CD4-positive, CD25-positive, alpha-beta regulatory T cell (primary cell): ENCODE measurements at places on chromosomes 5 and 9. TPM values are rescaled to one million over a fixed set of nuclear protein-coding genes. Genes with fewer than 3 reads are reported as not detected.

The WDR31 gene
- 0.22 TPM for total RNA-seq

The OR2K2 gene
- total RNA-seq = not detected

The PCA3 gene
- not detected for total RNA-seq

The FAM114A2 gene
- total RNA-seq = 23.7 TPM

DNA sequence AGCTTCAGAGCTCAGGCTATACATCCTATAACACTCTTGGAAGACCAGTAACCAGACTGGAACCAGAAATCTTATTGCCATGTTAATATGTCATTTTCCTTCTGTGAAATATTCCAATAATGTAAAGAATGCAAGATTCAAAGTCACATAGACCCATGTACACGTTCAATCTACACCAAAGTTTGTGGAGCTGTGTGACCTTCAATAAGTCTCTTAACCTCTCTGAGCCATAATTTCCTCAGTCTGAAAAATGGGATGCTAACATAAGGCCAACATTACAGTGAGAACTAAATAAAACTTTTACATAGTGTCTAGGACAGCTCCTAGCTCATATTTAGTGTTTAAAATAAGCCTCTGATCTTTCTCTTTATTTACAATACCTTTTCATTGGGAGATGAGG, 70.4 kb downstream of the ARRDC3 start:
- H3K27me3 ChIP-seq = no peaks in the 10 kb centered on the region
- H3K4me1 ChIP-seq = peaks cover 47% of the 10 kb centered on the region
- no peak for DNase-seq
- H3K36me3 ChIP-seq = no peaks in the 10 kb centered on the region
- peak overlapping the region; percentile 77 for H3K27ac ChIP-seq

- H3K4me1 ChIP-seq = no peaks in the 10 kb centered on the region
- H3K4me3 ChIP-seq = no peak overlapping the region
- H3K27me3 ChIP-seq = peaks cover 25% of the 10 kb centered on the region
- no peak for DNase-seq
- H3K27ac ChIP-seq = no peak overlapping the region
- no peaks in the 10 kb centered on the region for H3K36me3 ChIP-seq
These were observed 6.2 kb upstream of the TCERG1 start for GRCh38 chr5:146440870-146441495.

DNA sequence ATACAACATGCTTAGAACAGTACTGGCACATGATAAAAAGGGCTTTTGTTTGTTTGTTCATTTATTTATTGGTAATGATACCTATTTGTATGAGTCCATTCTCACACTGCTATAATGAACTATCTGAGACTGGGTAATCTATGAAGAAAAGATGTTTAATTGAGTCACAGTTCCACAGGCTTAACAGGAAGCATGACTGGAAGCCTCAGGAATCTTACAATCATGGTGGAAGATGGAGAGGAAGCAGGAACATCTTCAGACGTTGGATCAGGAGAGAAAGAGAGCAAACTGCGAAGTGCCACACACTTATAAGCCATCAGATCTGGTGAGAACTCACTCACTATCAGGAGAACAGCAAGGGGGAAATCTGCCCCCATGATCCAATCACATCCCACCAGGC, 847.7 kb downstream of the CDH18 start:
- no peak for DNase-seq
- no peak overlapping the region for H3K4me3 ChIP-seq
- no peaks in the 10 kb centered on the region for H3K36me3 ChIP-seq
- H3K27me3 ChIP-seq = no peaks in the 10 kb centered on the region
- H3K4me1 ChIP-seq = no peaks in the 10 kb centered on the region

DNA sequence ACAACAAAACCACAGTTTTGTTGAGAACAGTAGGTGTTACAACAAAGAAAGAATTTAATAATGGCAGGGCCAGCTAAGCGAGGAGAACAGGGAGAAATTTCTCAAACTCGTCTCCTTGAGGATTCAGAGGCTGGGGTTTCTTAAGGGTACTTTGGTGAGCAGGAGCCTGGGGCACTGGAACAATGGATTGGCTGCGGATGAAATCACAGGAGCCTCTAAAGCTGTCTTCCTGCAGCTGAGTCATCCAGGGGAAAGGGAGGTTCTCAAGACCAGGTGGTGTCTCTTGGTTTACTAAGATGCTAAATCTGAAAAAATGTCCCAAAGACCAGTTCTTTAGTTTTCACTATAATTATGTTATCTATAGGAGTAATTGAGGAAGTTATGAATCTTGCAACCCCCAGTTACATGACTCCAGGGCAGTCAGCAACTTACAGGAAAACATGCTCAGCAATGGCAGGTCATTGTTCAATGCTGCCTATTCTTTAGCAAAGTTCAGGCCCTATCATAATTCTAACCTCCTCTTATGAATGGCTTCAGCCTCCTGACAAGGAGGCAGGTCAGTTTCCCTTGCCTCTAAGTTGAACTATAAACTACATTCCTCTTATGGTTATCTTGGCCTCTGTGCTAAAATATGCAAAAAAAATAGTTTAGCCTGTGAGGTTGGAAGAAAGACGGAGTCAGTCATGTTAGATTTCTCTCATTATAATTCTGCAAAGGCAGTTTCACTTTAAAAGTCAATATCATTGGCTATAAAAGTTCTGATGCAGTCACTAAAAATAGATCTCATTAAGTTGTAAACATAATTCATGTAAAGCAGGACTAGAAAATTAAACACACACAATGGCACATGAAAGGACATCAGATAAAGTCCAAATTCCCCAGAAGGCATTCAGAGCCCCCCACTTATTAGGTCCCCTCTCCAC, 63.3 kb upstream of the CKS2 start:
- H3K27ac ChIP-seq = no peak overlapping the region
- no peak overlapping the region for H3K4me3 ChIP-seq
- peaks cover 3% of the 10 kb centered on the region for H3K27me3 ChIP-seq
- H3K36me3 ChIP-seq = no peaks in the 10 kb centered on the region
- H3K4me1 ChIP-seq = no peaks in the 10 kb centered on the region

GRCh38 chr5:34697308-34698108, 41.4 kb downstream of the RAI14 start:
- no peaks in the 10 kb centered on the region for H3K36me3 ChIP-seq
- H3K4me1 ChIP-seq = no peaks in the 10 kb centered on the region
- H3K4me3 ChIP-seq = no peak overlapping the region
- no peak for DNase-seq
- no peaks in the 10 kb centered on the region for H3K27me3 ChIP-seq
- no peak overlapping the region for H3K27ac ChIP-seq

DNA sequence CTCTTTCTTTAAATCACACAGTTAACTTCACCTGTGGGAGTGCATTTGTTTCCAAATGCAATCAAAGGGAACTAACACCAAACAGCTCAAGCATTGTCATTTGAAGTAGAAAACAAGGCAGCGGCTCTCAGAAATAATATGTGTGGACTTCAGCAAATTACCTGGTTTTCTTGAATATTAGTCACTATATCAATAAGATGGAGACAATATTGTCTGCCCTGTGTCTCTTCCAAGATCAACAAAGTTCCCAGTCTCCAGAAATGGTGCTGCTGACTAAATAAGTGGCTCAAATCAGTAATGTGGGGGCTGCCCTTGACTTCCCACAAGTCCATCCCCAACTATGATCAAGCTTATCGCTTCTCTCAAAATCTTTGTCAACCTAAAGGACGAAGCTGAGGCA, 53.1 kb upstream of the CEMIP2 start:
- no peak overlapping the region for H3K27ac ChIP-seq
- no peak overlapping the region for H3K4me3 ChIP-seq
- H3K36me3 ChIP-seq = no peaks in the 10 kb centered on the region
- no peaks in the 10 kb centered on the region for H3K4me1 ChIP-seq
- H3K27me3 ChIP-seq = no peaks in the 10 kb centered on the region
- no peak for DNase-seq

DNA sequence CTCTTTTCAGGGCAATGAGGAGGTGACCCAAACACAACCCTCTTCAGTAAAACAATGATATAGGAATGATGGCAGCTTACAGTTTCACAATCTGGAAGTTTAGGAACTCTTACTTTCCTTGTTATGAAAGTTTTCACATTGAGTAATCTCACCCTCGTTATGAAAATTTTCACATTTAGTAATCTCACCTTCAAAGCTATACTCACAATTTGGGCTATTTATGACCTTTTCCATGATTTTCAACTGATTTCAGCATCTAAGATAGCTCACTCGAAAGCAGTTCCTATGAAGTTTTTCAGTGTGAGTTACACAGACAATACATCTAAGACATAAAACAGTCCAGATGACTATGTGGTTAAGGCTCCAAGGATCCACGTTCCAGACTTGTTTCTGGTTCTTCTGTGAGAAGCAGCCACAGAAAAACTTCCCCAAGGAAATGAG, 57.1 kb downstream of the FOXD1 start:
- no peak overlapping the region for H3K4me3 ChIP-seq
- peaks cover 20% of the 10 kb centered on the region for H3K4me1 ChIP-seq
- peaks cover 16% of the 10 kb centered on the region for H3K27me3 ChIP-seq
- no peaks in the 10 kb centered on the region for H3K36me3 ChIP-seq

DNA sequence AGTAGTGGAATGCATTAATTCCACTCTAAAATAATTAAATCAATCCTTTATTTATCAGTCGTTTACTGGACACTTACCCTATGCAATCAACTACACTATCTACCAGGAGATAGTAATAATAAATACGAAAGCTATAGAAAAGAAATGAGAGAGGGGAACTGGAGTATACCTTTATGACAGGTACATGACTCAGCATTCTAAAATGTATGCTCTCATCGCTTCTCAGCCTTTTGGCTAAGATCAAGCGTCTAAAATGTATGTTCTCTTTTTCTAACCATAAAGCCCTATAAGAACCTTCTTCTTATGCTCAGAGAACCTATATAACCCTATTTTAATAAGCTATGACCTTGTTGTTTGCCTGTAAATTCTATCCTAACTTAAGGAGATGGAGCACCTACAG, 753.9 kb upstream of the DMAC1 start:
- no peak for DNase-seq
- no peak overlapping the region for H3K27ac ChIP-seq
- no peaks in the 10 kb centered on the region for H3K27me3 ChIP-seq
- H3K4me1 ChIP-seq = no peaks in the 10 kb centered on the region
- no peak overlapping the region for H3K4me3 ChIP-seq

DNA sequence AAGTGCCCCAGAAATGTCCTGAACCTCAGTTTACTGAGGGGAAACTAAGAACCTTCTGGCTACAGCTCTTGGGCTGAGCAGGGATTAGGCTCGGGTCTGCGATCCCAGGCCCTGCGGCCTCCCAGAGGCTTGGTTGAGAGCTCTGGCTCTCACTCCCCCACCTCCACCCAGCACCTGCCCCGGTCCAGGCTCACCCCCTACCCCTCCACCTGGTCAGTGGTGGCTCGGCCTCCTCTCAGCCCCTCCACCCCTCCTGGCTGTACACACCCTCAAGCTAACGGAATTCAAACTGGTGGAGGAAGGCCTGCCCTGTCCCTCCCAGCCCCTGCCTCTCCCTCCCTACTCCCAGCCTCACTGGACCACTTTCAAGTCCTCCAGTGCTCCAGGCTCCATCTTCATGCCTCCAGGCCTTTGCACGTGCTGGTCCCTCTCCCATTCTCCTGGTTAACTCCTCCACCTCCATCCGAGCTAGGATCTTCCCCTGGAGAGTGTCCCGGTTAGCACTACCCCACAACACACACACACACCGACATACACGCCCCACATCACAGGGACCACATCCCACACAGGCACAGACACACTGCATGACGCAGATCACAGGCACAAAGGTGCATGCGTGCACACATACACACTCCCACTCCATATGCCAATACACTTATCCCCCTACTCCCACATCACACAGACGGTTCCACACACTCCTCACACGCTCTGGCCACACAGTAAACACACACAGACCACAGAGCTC, 130.9 kb downstream of the C9orf50 start:
- peaks cover 46% of the 10 kb centered on the region for H3K4me1 ChIP-seq
- no peaks in the 10 kb centered on the region for H3K36me3 ChIP-seq
- peak; percentile 61 for DNase-seq
- peak overlapping the region; percentile 92 for H3K27ac ChIP-seq
- no peaks in the 10 kb centered on the region for H3K27me3 ChIP-seq

DNA sequence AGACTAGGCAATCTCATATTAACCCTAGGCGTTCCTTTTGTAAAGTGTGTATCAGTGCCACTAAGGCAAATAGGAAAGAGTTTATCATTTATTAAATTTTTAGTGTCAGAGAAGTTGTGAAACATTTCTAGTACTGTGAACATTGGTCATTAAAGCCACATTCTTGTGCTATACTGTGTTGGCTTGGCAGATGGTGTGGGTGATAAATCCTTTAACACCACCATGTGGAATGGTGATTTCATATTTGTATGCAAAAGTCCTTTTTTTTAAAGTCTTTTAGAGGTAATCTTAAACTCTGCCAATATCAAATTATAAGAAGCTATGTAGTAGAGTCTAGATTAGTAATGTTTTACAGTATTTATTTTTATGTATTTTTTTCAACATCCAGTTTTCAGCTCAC, 18.1 kb downstream of the SLC12A2 start:
- H3K36me3 ChIP-seq = peaks cover 4% of the 10 kb centered on the region
- no peak overlapping the region for H3K4me3 ChIP-seq
- no peak for DNase-seq

- H3K27me3 ChIP-seq = no peaks in the 10 kb centered on the region
- H3K27ac ChIP-seq = no peak overlapping the region
- H3K4me3 ChIP-seq = no peak overlapping the region
- no peak for DNase-seq
- peaks cover 23% of the 10 kb centered on the region for H3K36me3 ChIP-seq
These were observed 10.6 kb downstream of the TENT4A start for GRCh38 chr5:6723816-6724300.

- no peaks in the 10 kb centered on the region for H3K27me3 ChIP-seq
- H3K4me1 ChIP-seq = no peaks in the 10 kb centered on the region
- DNase-seq = no peak
- no peaks in the 10 kb centered on the region for H3K36me3 ChIP-seq
- no peak overlapping the region for H3K4me3 ChIP-seq
These were observed 66.8 kb downstream of the MEF2C start for GRCh38 chr5:88816195-88816594.

DNA sequence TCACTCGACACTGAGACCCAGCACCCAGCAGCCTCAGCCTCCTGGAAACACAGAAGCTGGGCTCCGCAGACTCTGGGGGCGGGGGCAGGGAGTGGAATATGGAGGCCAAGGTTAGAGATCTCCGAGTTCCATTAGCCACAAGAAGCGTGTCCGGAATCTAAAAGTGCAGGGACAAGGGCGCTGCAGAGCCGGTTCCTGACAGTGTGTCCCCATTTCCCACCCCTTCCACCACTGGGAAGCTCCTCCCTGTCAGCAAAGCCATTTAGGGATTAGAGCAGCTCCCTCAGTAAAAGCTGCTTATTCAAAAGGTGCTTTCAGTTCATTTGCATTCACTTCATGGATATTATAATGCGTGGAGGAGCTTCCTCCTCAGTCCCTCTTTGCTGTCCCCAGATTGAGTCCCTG, 74.1 kb upstream of the HSPA9 start:
- H3K4me1 ChIP-seq = peaks cover 8% of the 10 kb centered on the region
- H3K4me3 ChIP-seq = no peak overlapping the region
- no peaks in the 10 kb centered on the region for H3K36me3 ChIP-seq
- H3K27ac ChIP-seq = no peak overlapping the region
